Ecto neural progenitor cell (in vitro differentiated cells): ENCODE measurements at places on chromosomes 5 and 9.
A peak's percentile ranks its signal among the peaks of the same experiment; 100 is the strongest.

GRCh38 chr9:90870621-90871326 is 69.2 kb downstream of the SYK start:
- DNase-seq, result no peak

GRCh38 chr9:102428305-102428704 is 566.8 kb upstream of the CYLC2 start:
- DNase-seq, result no peak

DNA sequence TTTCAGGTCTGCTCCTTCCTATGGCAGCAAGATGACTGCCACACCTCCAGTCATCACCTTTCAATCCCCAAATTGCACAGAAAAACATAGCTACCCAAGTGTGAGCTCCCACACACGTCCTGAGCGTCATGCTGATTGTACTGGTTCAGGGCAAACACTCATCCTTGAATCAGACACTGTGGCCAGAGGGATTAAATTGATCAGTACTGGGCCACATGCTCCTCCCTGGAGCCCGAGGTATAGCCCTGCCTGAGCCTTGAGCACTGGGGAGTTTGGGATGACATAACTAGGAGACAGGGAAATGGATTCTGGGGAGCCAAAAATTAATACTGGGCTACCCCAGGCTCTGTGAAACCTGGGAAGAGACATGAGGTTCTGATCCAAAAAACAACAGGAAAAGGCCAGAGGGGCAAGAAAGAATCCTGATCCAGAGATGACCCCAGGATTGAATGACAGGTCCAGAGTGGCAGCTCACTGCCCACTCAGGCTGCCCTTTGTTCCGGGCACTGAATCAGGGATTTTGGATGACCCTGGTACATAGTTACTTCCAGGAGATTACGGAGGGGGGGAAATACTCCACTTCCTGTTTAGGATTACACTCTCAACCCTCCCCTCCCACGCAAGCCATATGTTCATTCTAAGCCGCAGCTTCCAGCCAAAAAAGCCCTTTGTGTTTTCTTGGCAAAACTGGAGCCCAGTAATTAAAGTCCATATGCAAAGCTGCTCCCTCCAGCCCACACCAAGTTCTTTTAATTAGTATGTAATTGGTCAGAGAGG is 141.6 kb upstream of the SPRY4 start:
- no peak for DNase-seq

DNA sequence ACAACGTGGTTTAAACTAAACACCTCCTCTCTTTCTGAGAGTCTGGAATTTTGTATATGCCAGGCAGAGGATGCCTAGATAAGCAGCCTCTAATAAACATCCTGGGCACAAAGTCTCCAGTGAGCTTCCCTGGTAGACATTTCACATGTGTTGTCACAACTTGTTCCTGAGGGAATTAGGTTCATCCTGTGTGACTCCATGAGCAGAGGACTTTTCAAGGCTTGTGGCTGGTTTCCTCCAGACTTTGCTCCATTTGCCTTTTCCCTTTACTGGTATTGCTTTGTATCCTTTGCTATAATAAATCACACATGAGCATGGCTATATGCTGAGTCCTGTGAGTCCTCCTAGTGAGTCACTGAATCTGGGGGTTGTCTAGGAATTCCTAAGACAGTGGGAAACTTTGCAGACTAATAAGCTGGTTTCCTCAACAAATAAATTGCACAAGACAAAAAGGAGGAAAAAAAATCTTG is 77.4 kb downstream of the NR2F1-AS1 start:
- DNase-seq, result no peak

GRCh38 chr9:38229504-38230155 is 160.6 kb upstream of the SHB start:
- DNase-seq, result peak; percentile 44

DNA sequence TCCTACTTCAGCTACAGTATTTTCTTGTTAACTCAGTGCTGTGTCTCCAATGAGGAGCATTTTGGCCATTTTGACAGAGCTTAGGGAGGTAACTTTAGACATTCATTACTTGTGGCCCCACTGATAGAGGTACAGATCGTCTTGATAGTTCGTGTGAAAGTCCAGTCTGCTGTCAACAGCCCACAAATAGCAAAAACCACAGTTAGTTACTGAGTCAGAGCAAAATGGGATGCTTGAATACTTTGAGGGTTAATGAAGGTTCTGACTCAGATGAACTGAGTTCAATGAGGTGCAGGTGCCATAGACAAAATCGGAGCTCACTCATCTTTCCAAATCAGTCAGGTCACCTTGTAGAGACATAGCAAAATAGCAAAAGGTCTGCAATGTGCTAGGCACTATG is 163.1 kb upstream of the TLE4 start:
- no peak for DNase-seq

DNA sequence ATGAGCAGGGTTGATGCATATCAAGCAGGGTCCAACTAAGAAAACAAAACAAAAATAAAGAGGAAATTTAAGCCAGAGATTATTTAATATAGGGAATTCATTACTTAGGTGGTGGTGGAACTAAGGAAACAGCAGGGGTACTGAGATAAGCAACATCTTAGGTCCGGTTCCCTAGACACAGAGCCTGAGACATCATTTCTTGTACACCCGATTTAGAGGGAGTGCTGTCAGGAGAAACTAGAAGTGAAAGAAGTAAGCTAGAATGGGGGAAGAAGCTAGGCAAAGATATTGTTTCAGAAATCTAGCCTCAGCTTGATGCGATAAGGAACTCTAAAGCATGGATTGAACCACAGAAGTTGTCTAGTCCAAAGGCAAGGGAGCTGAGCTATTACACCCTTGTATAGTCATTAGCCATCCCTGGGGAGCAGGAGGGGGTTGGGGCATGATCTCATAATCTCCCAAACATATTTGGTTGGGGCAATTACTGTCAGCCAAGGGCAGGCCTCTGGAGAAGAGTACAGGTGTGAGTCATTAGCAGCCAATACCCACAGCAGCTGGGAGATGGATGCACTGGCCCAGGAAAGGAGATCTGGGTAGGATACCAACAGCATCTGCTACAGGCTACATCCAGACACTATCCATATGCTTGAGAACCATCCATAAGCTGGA is 194.5 kb downstream of the ARL15 start:
- no peak for DNase-seq

DNA sequence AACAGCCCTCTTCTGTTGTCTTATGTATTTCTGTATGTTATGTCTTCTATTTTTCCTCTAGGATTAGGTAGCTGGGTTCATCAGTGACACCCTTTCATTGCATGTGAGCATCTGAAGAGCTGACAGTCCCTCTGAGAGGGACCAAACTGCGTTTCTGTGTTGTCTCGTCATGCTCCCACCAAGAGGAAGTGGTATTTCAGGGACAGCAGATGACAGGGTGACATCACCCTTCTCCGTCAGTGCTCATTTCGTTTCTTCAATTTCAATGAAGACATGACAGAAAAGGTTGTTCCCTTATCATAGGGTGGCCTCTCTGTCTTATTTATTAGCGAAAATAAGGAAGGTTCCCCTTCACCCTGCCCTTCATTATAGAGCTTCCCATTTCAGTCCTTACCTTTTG is 225.9 kb upstream of the NR4A3 start:
- no peak for DNase-seq

DNA sequence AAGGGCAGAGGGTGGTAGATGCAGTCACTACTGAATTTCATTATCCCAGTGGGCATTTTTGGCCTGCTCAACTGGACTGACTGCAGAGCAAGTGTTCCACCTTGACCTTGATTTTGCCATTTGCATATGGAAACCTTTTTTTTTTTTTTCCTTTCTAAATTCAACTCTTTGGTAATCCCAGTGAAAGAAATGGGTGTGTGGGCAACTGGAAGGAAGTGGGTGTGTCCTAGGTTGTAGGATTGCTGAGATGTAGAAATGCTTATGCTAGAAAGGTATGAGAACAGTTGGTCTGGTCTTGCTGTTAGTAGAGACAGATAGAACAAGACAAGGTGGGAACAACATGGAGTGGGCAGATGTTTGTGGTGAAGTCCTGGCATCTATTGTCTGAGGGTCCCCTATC is 7.8 kb upstream of the IL12B start:
- no peak for DNase-seq

DNA sequence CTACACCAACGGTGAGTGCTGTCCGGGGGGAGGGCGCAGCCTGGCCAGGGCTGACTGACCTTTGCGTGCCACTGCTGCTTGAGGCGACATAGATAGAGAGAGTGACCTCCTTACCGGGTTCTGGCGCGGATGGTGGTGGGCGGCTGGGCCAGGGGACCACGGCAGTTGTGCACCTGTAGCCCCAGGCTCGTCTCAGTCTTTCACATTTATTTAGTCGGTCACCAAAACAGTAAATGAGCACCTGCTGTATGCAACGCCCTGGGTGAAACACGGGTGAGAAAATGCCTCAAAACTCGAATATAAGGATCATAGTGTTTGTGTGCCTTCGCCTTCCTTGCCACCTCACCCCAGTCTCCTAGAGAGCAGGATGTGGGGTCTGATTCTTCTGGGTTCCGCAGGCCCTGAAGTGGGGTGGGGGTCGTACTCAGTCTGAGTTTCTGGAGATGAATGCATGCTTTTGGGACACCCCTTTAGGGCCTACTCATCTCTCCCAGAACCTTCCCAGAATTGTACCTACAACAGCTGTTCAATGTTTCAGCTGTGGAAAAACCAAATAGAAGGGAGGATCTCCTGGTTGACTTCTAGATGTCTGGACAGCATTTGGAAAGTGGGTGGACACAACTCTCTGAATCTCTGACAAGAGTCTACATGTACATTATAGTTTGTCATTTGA is 714 bp downstream of the SEC24A start:
- no peak for DNase-seq

- DNase-seq, result no peak
These were observed 139.6 kb downstream of the SMARCA2 start for GRCh38 chr9:2154731-2155130.

GRCh38 chr9:131021785-131022184 is 12.8 kb downstream of the LAMC3 start:
- no peak for DNase-seq

GRCh38 chr5:77952636-77953212 is 176.6 kb upstream of the TBCA start:
- DNase-seq, result no peak

DNA sequence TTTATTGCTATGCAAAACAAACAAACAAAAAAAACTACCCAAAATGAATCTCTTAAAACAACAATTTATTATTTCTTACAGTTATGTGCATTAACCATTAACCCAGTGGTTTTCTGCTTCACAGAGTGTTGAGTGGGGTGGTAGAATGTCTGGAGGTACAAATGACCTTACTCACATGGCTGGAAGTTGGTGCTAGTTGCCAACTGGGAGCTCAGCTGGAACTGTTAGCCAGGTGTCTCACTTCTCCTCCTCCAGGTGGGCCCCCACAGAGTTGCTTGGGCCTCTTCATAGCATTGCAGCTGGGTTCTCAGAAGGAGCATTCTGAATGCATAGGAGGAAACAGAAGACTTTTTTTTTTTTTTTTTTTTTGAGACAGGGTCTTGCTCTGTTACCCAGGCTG is 10.5 kb upstream of the B4GALT1 start:
- no peak for DNase-seq

- peak; percentile 58 for DNase-seq
These were observed 84.0 kb upstream of the NEURL1B start for GRCh38 chr5:172556971-172557461.

- no peak for DNase-seq
These were observed at the start of gene CARD19 for GRCh38 chr9:93096131-93096802. Gene CARD19, plus strand, starts transcription at chr9:93096217. Its CDS starts 129 bp downstream, at chr9:93096346.

GRCh38 chr5:445591-445990 is 2.6 kb downstream of the EXOC3 start:
- no peak for DNase-seq

DNA sequence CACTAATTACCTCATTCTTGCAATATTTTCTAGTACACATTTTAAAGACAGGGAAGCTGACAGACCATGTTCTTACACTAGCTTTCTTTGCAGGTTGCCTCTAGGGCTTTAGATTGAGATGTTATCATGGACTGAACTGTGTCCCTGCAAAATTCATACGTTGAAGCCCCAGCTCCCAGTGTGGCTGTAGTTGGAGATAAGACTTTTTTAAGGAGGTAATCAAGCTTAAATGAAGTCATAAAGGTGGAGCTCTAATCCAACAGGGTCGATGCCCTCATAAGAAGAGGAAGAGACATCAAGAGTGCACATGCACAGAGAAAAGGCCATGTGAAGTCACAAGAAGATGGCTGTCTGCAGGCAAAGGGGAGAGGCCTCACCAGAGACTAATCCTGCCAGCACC is 471.2 kb upstream of the ACTBL2 start:
- no peak for DNase-seq

DNA sequence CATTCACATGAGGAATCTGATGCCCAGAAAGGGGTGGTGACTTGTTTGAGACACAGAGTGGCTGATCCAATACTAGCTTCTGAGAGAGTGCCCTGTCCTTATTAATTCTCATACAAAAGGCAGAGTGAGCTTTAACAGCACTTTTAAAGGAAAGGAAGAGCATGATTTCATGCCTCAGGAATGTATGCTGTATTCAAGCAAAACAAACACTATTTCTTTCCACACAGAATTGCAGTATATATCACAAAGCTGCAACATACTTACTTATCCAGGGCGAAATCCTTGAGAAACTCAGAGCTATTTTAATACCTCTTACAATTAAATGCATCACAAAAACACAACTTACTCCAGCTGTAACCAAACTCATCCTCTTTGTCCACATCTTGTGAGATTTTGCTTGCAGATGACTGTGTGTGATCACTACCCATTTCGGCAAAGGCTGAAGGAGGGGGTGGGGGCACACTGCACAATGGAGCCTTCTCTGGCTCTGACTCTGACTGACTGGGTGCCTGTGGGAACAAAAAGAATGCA is 139.8 kb downstream of the MPDZ start:
- no peak for DNase-seq
